Fibroblast of skin of back (primary cell): ENCODE measurements at places on chromosomes 1 and 21.

- DNase-seq = peak; percentile 25
Measured at GRCh38 chr1:243343970-243344937, 88.4 kb downstream of the SDCCAG8 start.

GRCh38 chr1:47505267-47505666 lies 67.4 kb downstream of the FOXD2 start:
- no peak for DNase-seq

DNA sequence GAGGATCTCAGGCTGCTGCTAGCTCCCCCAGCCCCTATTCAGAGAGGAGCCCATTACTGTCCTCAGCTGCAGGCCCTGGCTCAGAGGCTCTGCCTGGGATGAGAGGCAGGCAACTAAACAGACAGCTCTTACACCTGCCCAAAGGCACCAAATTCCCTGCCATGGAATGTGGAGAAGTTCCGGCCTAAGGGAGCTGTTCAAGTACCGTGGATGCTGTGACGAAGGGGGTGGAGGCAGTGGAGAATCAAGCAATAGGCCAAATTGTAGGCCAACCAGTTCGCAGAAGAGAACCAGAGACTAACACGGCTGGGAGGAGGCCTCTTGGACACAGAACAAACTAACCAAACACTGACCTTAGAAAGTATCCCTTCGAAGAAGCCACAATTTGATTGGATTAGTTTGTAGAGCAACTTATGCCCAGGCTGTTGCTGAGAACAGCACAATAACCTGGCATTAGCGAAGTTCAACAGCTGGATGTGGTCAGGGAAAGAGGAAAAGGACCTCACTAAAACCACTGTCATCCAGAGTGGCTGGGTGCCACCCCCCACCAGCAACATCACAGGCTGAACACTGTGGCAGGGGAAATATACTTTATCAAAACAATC lies 3.6 kb downstream of the C1orf174 start:
- DNase-seq = no peak

- no peak for DNase-seq
Measured at GRCh38 chr1:245345191-245345884, 190.6 kb downstream of the KIF26B start.

DNA sequence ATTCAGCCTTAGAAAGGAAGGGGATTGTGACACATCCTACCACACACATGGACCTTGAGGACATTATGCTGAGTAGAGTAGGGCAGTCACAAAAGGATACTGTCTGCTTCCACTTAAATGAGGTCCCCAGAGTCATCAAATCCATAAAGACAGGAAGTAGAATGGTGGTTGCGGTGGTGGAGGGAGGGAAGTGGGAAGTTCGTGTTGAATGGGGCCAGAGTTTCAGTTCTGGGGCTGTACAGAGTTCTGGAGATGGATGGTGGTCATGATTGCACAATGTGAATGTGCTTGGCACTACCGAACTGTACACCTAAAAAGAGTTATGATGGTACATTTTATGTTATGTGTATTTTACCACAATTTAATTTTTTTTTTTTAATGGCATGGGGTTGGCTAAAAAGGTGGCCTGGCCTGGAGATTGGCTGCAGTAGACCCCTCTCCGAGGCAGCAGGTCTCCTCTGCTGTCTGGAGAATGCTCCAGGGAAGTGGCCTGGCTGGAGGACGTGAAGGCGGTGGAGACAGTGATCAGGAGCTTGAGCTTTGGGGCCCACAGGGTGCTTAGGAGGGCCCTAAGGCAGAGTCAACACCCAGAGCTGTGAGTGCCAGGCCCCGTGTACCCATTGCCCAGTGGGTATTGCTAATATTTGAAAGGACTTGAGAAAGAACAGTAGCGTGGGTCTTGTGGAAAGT lies 30.4 kb downstream of the IFNGR2 start:
- DNase-seq = no peak

- DNase-seq = no peak
Measured at GRCh38 chr1:218376722-218377121, 31.6 kb downstream of the TGFB2 start.

- DNase-seq = no peak
Measured at GRCh38 chr1:234494049-234494448, 15.1 kb upstream of the TARBP1 start.

DNA sequence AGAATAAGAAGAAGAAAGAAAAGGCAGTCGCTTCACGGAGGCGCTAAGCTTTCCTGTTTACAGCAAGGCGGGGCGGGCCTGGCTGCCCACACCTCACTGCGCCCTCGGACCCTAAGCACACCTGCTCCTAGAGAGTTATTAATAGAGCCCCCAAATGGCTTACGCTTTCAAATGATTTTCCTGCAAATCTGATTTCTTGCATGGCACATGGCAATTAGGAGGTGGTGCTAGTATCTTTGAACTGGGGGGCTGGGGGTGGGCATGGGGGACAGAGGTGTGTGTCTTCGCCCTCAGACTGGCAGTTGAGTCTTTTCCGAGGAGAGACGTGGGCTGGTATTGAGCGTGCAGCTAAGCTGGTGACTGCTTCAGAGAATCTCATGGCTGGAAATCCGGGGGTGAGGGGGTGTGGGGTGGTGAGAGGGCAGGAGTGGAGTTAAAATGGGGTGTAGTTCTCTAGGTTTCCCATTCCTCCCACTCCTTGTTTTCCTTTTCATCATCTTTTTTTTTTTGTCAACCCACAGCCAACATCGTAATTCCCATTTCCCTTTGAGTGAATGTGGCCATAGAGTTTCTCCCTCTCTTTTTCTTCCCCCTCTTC lies 1.3 kb downstream of the S1PR1 start:
- no peak for DNase-seq

- no peak for DNase-seq
Measured at GRCh38 chr1:151813271-151813977, 8.2 kb upstream of the LINGO4 start.

- no peak for DNase-seq
Measured at GRCh38 chr1:52460694-52461093, 56.3 kb downstream of the PRPF38A start.

DNA sequence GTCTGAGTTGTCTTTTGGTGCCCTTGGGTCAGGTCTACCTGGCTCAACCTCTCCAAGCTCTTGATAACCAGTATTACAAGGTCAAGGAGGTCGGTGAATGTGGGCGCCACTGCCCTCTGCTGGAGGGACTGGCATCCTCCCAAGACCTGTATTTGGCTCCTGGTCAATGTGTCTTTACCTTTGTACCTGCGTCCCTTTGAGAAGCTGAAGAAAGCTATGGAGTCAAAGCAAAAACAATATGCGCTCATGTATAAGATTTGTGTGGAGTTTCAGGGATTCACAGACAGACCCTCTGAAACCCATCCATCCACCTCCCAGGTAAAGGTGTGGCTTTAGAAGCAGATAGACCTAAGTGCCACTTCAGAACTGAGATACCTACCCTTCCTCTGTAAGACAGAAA lies 61.8 kb upstream of the NBL1 start:
- peak; percentile 25 for DNase-seq

DNA sequence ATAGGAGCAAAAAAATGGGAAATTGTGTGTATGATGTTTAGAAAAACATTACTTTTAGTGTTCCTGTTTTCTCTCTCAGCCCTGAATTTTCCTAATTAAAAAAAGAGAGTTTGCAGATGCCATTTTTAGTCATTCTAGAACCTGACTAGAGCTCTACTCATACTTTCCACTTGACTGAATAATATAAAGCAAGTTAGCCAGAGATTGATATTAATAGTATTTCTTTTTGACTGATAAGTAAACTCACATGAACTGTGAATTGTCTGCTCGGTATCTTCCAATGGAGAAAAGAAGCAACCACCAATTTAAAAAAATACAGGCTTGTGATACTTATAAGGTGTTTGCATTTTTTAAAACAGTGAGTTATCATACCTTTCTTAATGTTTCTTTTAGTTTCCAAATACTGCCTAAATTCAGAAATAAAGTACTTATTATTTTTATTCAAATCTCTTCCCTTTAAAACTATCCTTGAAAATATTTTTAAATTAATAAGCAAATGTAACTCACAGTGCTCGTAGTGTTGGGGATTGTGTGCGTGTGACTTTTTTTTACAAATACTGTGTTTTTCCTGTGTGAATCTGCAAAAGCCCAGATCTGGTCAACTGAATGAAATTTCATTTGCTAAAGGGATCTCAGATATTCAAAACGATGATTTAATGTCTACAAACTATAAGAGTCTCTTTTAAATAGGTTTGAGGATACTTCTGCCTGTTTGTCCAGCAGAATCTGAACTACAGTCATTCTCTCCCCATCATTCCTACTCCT lies 9.8 kb downstream of the RAP1A start:
- no peak for DNase-seq

GRCh38 chr21:41091616-41092015 lies 76.3 kb upstream of the BACE2 start:
- DNase-seq = no peak

DNA sequence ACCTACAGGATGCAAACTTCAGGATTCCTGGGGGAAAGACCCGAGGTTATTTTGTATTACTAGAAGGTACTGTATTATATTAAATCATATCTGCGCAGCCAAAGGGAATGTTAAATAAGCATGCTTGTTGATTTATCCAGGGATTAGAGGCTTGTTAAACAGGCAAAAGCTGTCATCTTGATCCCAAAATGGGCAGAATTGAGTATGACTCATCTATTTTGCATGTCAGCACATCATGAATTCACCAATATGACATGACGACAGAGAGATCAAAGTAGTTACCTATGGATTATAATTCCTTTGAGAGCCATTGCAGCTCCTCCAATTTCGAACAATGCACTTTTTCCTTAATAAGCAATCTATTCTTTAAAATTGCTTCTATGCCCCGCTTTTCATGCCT lies 66.1 kb downstream of the TBX15 start:
- DNase-seq = no peak

- DNase-seq = peak; percentile 35
Measured at GRCh38 chr1:48109390-48110013, 112.3 kb upstream of the TRABD2B start.

- peak; percentile 95 for DNase-seq
Measured at GRCh38 chr1:36397378-36398230, at the start of gene LSM10. Gene LSM10, minus strand, starts transcription at chr1:36397908. Its CDS starts 3,779 bp downstream, at chr1:36394129.

- DNase-seq = no peak
Measured at GRCh38 chr21:18666725-18667124, 263.1 kb upstream of the TMPRSS15 start.

DNA sequence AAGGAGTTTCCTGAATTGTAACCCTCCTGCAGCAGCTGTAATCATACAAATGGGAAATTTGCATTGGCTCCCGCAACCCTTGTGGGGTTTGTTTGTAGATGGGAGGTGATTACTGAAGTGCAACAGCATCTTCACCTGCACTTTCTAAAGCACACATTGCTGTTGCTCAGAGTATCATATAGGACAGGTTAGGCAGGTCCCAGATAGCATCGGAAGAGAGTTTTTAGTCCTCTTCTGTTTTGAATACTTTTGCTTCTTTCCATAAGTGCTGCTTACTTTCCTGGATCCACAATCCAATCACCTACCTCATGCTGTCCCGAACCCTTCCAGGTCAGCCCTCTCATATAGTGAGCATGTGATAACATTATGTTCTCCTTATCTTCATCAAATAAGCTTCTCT lies 300.4 kb downstream of the PTPRC start:
- DNase-seq = no peak

DNA sequence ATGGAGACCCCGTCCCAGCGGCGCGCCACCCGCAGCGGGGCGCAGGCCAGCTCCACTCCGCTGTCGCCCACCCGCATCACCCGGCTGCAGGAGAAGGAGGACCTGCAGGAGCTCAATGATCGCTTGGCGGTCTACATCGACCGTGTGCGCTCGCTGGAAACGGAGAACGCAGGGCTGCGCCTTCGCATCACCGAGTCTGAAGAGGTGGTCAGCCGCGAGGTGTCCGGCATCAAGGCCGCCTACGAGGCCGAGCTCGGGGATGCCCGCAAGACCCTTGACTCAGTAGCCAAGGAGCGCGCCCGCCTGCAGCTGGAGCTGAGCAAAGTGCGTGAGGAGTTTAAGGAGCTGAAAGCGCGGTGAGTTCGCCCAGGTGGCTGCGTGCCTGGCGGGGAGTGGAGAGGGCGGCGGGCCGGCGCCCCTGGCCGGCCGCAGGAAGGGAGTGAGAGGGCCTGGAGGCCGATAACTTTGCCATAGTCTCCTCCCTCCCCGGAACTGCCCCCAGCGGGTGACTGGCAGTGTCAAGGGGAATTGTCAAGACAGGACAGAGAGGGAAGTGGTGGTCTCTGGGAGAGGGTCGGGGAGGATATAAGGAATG lies 505 bp downstream of the LMNA start:
- DNase-seq = no peak

DNA sequence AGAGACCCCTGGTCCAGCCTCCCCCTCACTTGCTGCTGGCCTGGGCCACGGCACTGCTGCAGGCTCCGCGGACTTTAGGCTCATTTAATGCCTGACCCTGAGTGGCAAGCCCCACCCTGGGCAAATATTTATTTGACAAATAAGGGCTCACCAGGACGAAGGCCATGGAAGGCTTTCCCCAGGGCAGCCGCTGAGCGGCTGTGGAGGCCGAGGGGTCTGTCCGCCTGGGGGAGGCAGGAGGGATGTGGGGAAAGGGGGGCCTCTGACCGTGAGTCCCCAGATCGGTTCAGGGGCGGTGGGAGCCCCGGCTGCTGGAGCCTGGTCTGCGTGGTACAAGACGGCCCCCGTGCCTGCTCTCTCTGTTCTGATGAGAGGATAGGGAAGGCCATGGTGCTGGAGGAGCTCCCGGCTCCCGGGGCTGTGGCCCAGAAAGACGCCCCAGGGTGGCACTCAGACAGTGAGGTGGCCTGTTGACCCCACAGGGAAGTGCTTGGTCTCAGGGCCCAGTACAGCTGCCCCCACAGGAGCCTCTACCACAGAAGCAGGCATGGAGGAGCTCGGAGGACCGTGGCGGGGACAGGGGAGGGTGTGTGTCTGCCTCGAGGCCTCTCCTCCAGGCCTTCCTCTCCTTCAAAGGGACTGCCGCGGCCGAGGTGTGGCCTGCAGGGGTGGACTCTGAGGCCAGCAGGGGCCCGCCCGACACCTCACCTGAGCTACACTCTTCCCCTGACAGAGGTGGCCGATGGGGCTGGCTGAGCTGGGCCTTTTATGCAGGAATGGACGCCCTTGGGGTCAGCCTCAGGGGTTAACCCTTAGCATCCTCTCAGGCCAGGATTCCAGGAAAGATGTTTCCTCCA lies 9.1 kb upstream of the C1orf159 start:
- no peak for DNase-seq

DNA sequence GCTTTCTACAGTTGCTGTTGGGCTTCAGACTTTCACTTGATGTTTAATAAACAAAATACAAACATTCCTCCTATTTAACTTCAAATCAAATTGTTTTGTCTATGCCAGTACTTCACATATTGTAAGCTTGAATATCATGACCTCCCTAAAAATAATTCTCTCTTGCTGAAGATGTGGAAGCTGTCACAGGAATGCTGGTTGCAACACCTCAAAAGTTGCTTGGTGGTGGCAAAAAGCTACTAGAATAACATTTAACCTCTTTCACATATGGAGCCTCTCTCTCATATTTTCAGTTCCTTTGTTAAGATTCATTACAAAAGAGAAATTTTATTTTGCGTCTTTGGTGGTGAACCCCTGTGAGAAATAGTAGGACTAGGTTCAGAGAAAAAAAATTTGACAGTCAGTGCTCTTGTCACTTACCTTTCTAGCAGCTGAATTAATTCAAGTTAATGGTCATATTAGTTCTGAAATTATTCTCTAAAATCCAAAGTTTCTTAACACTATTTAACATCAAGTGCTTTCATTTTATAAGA lies 25.5 kb upstream of the F13B start:
- no peak for DNase-seq
